Prostate gland (tissue), 2 donors: ENCODE measurements at places on chromosomes 1 and 21. TPM values are rescaled to one million over a fixed set of nuclear protein-coding genes. Genes with fewer than 3 reads are reported as not detected.

GRCh38 chr1:55300975-55301374, 85.8 kb upstream of the USP24 start:
- DNase-seq = no peak

DNA sequence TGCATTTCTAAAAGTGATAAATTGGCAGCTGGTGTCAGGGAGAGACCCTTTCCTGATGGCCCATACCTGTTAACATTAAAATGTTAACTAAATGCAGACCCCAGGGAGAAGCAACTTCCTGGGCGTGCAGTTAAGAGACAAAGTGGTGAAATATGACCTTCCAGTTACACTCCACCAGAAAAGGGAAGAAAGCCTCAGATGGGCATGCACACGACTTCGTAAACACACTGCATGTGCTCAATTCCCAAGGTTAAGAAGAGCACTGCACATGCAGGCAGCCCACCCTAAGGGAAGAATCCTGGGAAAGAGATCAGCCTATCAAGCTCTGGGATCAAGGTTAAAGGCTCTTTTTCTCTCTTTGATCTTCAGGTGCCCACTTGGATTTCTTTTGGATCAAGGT, 9.7 kb upstream of the GBP6 start:
- no peak for DNase-seq

GRCh38 chr1:246067432-246068216, 439.5 kb downstream of the SMYD3 start:
- no peak for DNase-seq

- no peak for DNase-seq
Observed at GRCh38 chr1:229578168-229579058, 19.9 kb upstream of the ABCB10 start.

GRCh38 chr1:157490467-157491165, 61.7 kb downstream of the FCRL5 start:
- DNase-seq = peak; percentile 55

Gene SNAPIN
- 73.0 TPM for total RNA-seq

Gene PRAMEF18
- total RNA-seq = not detected

Gene FAM72D
- total RNA-seq = not detected

Gene KCND3
- 27.3 TPM for total RNA-seq

Gene GJB4
- total RNA-seq = 2.4 TPM

Gene CYP4X1
- 34.7 TPM for total RNA-seq

Gene HUNK
- total RNA-seq = 3.7 TPM
